Forelimb muscle (tissue), 1 donor: ENCODE measurements at places on chromosomes 1 and 21. TPM values are rescaled to one million over a fixed set of nuclear protein-coding genes. Genes with fewer than 3 reads are reported as not detected.

ZNF644 gene
- polyA plus RNA-seq: 40.4 TPM

MIGA1 gene
- polyA plus RNA-seq: 9.0 TPM

CCDC190 gene
- 5.2 TPM for polyA plus RNA-seq

SELP gene
- 1.2 TPM for polyA plus RNA-seq

SPRR2B gene
- polyA plus RNA-seq: not detected

CCT8 gene
- polyA plus RNA-seq: 173 TPM

- no peak for DNase-seq
These were observed 7.5 kb downstream of the RNF223 start for GRCh38 chr1:1066403-1067283.

- DNase-seq: no peak
These were observed 60.4 kb upstream of the ACOT11 start for GRCh38 chr1:54487571-54488050.

GRCh38 chr21:33332143-33332542 is 7.4 kb downstream of the IFNAR1 start:
- DNase-seq: no peak

DNA sequence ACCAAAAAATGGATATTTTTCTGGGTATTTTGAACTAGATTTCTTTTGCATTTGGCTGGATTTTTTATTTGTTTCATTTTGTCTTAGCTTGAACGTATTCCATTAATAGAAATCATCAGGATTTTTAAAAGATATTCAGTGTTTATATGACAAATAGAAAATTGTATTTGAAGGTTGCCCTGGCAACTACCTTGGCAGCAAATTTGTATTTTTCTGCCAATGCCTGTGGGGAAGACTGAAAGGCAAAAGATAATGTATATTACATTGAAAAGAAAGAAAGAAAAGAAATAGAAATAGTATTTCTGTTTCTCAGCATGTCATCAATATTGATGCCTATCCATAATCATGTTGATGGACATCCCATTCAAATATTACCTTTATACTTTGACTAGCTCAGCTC is 16.8 kb downstream of the VCAM1 start:
- peak; percentile 35 for DNase-seq

- no peak for DNase-seq
These were observed 40.9 kb downstream of the PTAFR start for GRCh38 chr1:28135371-28136168.

- DNase-seq: no peak
These were observed 17.9 kb upstream of the ABCG1 start for GRCh38 chr21:42200906-42201614.

DNA sequence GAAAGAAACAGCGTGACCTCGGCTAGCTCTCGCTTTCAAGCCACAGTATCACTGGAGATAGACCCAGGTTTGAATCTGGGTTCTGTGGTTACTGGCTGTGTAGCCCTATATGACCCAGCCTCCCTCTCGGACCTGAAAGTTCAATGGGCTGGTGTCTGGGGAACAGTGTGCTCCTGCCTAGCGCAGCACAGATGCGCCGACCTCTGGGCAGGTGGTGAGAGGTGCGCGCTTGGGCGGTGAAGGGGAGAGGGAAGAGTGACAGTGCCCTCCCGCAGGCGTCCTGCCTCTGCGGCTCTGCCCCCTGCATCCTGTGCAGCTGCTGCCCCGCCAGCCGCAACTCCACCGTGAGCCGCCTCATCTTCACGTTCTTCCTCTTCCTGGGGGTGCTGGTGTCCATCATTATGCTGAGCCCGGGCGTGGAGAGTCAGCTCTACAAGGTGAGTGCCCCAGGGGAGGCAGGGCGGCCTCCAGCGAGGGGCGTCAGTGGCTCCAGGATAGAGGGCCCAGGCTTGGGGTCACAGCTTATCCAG is 10.5 kb downstream of the SERINC2 start:
- no peak for DNase-seq
